ENCODE measurements at places on chromosomes 12 and 14. TPM values are rescaled to one million over a fixed set of nuclear protein-coding genes. Genes with fewer than 3 reads are reported as not detected.
A peak's percentile ranks its signal among the peaks of the same experiment; 100 is the strongest.

Gene KLRB1
- total RNA-seq = not detected

Gene ZNF10
- 17.3 TPM for total RNA-seq

Gene MOK
- 3.0 TPM for total RNA-seq

Gene VDR
- 0.70 TPM for total RNA-seq

Gene TMPRSS12
- not detected for total RNA-seq

Gene CLEC1A
- total RNA-seq = not detected

Gene ERP27
- not detected for total RNA-seq

Gene ATXN3
- 26.7 TPM for total RNA-seq

Gene KIF26A
- total RNA-seq = 43.0 TPM

GRCh38 chr12:44029194-44029593 lies 193.3 kb downstream of the TMEM117 start:
- DNase-seq = no peak

DNA sequence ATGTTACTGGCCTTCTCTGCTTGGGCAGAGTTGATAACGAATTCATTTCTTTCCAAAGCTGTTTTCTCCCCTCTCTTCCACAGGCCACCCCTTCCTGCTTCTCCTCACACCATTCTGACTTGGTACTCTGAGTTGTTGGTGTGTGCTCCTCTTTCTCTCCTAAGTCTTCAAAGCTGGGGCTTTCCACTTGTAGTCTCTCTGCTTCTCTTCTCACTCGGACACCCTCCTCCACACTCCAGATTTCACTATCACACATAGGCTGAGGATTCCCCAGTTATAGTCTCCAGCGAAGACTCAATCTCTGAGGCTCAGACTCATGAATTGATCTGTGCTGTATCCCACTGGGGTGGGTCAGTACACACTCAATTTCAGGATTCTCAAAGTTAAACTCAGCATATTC lies 201.0 kb downstream of the SSPN start:
- no peak for DNase-seq

DNA sequence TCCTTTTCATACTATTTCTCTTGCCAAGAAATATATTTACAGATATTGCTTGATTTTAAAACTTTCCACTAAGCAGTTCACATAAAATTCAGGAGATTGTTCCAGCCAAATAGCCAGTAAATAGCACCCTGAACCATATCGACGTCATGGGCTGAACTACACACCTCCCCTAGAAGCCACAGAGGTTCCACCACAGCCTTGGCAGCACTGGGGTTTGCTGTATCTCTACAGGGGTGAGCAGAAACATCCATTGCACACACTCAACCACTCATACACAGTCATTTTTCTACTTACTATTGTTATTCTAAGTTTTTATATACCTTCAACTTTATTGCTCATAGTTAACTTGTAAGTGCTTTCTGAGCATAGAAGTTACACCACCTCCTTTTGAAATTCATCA lies 8.1 kb upstream of the EIF2S3B start:
- DNase-seq = no peak

DNA sequence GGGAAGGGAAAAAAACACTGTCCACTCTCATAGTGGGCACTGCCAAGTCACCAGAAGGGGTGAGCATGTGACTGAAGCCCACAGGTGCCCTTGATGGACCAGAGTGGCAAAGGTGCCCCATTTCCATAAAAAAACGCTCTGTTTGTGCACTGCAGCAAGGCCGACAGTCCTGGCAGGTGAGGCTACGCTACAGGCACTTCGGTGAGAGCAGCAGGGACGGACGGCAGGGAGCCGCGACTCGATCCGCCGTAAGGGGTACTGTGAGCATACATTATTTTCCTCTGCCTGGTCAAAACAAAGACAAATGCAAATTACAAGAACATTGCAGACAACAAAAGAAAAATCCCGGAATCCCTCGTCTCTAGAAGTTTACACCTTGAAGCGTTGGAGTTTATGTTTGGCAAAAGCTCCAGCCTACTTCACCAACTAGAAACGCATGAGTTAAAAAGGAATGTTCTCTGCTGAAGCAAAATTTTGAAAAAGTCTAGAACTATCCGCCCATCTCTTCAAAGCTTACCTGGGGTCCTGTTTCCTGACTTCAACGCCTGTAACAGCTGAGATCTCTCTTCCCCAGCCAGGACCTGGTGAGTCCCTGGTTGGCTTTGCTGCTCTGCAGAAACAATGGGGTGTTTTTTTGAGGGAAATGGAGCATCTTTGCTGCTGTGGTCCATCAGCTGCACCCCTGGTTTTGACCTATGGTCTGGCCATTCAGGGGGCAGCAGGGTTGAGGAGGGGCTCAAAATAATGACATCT lies 52.9 kb upstream of the RFLNA start:
- DNase-seq = no peak

DNA sequence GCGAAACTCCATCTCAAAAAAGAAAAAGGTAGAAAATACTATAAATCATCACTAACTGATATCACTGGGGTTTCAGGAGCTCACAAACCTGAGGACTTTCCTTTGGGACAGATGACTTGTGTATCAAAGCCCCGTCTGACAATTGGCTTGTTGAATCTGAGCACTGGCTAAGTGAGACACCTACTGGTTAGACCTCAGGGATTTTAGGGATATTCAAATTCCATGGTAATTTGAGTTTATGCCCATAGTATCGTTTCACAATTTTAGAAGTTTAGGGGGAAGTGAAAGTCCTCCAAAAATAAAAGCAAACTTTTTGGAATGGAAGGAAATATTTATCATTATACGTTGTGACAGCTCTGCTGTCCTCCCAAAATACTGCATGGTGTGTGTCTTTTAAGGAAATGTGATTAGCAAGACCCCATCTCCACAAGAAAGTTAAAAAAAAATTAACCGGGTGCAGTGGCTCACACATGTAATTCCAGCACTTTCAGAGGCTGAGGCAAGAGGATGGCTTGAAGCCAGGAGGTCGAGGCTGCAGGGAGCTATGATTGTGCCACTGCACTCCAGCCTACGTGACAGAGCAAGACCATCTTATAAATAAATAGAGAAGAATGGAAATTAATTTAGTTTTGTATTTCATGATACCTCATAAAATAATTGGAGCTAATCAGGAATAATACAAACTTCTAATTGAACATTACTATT lies 49.2 kb downstream of the FBXL14 start:
- DNase-seq = no peak

DNA sequence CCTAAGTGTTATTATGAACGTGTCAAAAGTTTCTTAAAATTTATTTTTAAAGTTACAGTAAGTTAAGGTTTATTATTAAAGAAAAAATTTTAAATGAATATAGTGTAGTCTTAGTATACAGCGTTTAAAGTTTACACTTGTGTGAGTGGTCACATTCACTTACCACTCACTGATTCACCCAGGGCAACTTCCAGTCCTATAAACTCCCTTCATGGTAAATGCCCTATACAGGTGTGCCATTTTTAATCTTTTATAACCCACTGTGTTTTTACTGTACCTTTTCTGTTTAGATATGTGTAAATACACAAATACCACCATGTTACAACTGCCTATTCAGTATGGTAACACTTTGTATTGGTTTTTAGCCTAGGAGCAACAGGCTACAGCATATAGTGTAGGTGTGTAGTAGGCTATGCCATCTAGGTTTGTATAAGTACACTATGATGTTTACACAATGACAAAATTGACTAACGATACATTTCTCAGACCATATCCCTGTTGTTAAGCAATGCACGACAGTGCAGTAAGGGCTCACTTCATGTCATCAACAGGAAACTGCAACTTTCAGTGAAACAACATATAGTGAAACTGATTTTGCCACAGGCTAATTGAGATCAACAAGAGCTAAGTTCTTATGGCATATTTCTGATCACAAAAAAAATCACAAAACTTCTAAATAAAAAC lies 112.0 kb upstream of the TMCC3 start:
- DNase-seq = no peak

- no peak for DNase-seq
Observed at GRCh38 chr12:3233797-3234196, 156.6 kb downstream of the TSPAN9 start.

DNA sequence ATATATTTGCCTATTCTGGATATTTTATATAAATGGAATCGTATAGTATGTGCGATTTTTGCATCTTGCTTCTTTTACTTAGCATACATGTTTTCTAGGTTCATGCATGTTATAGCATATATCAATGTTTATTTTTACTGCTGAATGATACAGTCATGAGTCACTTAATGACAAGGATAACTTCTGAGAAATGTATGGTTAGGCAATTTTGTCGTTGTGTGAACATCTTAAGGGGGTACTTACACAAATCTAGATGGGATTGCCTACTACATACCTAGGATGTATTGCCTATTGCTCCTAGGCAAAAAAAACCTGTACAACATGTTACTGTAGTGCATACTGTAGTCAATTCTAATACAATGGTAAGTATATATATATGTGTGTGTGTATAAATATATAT lies 8.8 kb downstream of the USP15 start:
- no peak for DNase-seq

GRCh38 chr12:91178781-91179180 lies 3.8 kb downstream of the DCN start:
- DNase-seq = no peak

GRCh38 chr12:3207175-3207574 lies 130.0 kb downstream of the TSPAN9 start:
- DNase-seq = no peak

- DNase-seq = no peak
Observed at GRCh38 chr14:34554540-34555250, 15.2 kb upstream of the EAPP start.

DNA sequence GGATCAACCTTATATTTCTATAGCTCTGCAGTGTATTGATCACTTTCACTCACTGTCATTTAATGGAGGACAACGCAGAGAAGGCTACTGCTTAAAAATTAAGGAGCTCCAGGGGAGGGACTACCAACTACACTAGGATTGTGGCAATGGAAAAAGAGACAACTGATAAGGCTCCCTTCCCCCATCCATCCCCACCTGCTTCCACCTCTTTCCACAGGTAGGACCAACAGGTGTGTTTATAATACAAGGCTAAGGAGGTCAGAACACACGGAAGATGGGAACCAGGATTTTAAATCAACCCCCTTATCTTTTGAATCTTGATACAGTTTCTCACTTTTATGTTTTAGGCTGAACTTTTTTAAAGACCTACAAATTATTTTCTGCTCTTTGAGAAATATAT lies 90.8 kb downstream of the STAB2 start:
- DNase-seq = no peak

- peak; percentile 80 for DNase-seq
Observed at GRCh38 chr12:49293056-49293956, 1.6 kb upstream of the PRPH start.

- DNase-seq = peak; percentile 47
Observed at GRCh38 chr12:15428632-15429031, 106.3 kb downstream of the PTPRO start.

DNA sequence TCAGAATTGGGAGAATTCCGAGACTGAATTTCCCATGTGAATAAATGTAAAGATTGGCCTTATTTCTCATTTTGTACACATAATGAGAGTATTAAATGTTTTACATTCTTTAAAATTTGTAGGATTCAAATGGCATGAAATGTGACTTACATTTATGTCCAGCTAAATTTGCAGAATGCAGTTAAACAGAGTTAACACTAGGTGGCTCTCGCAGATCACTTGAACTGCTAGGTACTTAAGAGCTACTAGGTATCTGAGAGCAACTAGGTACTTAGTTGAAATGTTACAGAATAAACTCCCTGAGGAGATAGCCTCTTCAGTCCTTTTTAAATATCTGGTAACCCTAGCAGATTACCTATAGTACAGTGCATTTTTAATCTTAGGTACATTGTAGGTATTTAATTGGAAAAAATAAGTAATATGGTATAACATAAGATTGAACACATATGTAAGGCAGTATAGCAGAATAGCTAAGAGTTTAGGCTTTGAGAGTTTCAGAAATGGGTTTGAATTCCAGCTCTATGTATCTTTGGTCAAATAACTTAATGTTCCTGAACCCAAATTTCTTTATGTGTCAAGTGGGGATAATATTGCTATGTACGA lies 73.8 kb downstream of the KIAA0586 start:
- DNase-seq = no peak

DNA sequence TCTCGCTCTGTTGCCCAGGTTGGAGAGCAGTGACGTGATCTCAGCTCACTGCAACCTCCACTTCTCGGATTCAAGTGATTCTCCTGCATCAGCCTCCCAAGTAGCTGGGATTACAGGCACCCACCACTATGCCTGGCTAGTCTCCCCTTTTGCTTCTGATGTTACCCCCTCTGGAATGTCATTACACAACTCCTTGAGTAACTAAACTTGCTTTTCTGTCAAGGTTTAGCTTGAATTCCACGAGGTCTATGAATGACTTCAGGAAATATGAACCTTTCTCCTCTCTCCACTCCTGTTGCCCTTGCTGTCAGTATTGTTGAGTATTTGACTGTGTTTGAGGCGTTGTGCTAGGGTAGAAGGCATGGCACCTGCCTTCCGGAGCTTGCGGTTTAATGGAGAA lies 16.8 kb upstream of the RTRAF start:
- no peak for DNase-seq

DNA sequence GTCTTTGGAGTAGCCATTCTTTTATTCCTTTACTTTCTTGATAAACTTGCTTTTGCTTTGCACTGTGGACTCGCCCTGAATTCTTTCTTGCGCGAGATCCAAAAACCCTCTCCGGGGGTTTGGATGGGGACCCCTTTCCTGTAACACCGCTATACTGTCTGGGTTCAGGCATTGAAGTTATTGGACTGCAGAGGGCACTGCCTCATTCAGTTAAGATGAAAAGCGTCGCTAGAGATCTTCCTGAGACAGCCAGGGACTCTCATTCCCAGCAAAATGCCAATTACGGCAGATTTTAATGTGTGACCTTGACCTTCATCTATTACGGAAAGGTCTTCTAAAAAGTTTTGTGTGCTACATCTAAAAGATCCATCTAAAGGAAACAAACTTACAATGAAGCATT lies 17.3 kb upstream of the RIMKLB start:
- DNase-seq = no peak

GRCh38 chr12:124457287-124458219 lies 109.9 kb downstream of the NCOR2 start:
- no peak for DNase-seq

DNA sequence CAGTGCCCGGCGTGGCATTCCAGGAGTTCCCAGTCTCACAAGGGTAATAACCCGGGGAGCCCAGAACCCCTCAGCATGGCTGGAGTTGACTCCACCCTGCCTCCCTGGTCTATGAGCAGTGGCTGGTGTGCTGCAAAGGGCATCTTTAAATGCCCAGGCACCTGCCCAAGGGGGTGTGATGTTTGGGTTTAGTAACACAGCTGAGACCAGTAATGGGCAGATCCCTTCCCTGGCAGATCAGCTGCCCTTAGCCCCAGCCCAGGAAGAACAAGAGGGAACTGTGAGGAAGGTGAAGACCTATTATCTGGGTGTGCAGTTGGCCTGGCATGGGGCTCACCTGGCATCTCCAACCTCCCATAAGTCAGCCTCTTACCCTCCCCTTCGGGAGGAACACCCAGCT lies 35.9 kb downstream of the RBM19 start:
- DNase-seq = no peak

DNA sequence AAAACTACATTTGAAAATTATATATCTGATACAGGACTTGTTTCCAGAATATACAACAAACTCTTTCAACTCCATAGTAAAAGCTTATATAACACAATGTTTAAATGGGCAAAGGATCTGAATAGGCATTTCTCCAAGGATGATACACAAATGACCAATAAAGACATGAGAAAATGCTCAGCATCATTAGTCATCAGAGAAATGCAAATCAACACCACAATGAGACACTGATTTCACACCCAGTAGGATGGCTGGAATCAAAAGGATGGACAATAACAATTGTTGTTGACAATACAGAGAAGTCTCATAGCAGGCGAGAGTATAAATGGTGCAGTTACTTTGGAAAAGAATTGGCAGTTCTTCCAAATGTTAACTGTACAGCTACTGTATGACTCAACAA lies 394.9 kb downstream of the BCL11B start:
- DNase-seq = no peak

Data from H9 (cell line).